Uterine smooth muscle cell (primary cell): ENCODE measurements at places on chromosomes 3 and 15. TPM values are rescaled to one million over a fixed set of nuclear protein-coding genes. Genes with fewer than 3 reads are reported as not detected.

ARPP21 gene
- total RNA-seq, result 0.37 TPM in 1 of 2 replicates, not detected in the other

POPDC2 gene
- 0.50 and 6.3 TPM in 2 replicates for total RNA-seq

RCCD1 gene
- total RNA-seq, result 18.3 and 19.1 TPM in 2 replicates

RAB8B gene
- total RNA-seq, result 85.2 and 101 TPM in 2 replicates

GRAMD2A gene
- 0.33 and 0.50 TPM in 2 replicates for total RNA-seq

ALDH1L1 gene
- total RNA-seq, result 0.25 TPM in 1 of 2 replicates, not detected in the other

IGDCC3 gene
- total RNA-seq, result under 0.01 TPM in 1 of 2 replicates, not detected in the other
